ENCODE measurements at places on chromosomes 1 and 21.
A peak's percentile ranks its signal among the peaks of the same experiment; 100 is the strongest.

DNA sequence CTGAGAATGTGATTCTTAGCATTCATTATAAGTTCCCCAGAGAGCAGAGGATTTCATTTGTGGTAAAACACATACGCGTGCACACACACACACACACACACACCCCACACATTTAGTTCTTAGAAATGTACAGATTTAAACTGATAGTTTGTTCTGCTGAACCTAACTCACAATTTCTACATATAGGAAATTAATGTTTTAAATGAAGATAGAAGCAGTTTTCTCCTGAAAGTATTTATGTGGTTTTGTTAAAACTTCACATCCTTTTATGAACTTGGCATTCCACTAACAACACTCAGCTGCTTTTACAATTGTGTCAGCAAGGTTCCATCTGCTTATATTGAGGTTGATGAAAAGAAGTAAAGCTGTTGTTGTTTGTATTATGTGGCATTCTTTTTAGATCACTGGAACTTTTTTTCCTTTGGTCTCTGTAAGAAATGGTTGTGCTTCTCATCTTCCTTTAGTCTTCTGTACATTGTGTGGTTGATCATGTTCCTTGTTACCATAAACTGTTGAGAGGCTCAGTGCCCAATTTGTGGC, 41.6 kb downstream of the AK4 start:
- DNase-seq: no peak

DNA sequence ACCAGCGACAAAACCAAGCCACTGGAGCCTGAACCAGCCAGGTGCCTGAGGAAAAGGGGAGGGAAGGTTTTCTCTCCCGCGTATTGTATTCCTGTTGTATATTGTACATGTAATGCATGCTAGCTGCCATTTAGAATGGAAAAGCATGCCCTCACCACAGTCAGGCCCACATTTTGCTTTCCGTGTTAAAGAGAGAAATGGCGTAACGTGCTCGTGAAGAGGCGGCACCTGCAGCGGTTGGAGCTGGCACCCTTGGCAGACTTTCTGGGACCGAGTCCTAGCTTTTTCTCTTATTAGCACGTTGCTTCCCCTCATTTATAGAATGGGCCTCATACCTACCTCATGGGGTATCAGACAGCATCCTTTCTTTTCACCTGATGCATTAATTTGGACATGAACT, 135.3 kb upstream of the IRF2BP2 start:
- DNase-seq: no peak

- DNase-seq: no peak
These were observed 62.9 kb downstream of the RIPK4 start for GRCh38 chr21:41703857-41704501.

DNA sequence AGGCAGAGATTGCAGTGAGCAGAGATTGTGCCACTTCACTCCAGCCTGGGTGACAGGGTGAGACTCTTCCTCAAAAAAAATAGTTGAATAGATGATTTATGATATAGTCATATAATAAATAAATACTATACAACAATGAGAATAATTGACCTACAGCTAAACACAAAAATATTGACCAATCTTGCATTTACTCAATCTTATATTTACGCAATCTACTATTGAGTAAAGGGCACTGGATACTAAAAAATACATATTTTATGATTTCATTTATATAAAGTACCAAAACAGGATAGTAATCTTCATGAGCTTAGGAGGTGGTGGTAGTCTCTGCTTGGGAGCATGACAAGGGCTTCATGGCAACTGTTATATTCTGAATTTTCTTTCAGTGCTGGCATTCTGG, 19.1 kb upstream of the GBP3 start:
- DNase-seq: no peak

- no peak for DNase-seq
These were observed 166.6 kb upstream of the SGIP1 start for GRCh38 chr1:66367369-66367768.

- no peak for DNase-seq
These were observed 15.4 kb upstream of the CD2 start for GRCh38 chr1:116738673-116739370.

DNA sequence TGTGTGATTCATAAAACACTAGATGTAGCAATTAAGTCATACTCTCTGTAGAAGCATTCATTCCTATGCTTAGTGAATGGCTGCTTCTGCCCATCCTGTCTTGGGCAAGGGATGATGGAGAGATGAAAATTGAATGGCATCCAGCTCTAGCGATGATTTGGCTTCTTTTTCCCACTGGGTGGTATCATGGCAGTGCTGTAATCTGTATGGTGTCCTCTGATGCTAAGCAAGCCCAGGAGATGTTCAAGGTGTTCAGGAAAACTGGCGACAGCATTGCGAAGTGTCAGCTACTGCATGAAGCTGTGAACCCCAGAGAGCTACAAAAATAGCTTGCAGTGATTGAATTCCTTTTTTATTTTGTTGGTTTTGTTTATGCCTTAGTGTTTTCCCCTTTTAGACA, 48.9 kb upstream of the LEPR start:
- no peak for DNase-seq

GRCh38 chr1:2563205-2563604, 7.0 kb downstream of the TNFRSF14 start:
- peak; percentile 25 for DNase-seq

- no peak for DNase-seq
These were observed 10.1 kb downstream of the TMEM200B start for GRCh38 chr1:29113413-29114117.

DNA sequence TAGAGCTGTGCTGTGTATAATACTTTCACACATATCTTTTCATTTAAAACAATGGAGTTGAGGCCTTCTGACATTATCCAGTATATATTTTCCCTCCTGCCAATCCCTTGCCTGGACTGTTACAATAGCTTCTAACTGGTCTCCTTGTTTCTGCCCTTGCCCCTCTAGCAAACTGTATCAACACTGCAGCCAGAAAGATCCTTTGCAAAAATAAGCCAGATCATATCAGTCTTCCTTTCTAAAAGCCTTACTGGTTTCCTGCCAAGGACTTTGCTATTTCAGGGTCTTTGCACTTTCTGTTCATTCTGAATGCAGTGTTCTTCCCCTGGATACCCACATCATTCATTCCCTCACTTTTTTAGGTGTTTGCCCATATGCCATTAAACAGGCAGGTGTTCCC, 370.1 kb downstream of the PTBP2 start:
- no peak for DNase-seq

- no peak for DNase-seq
These were observed 241.2 kb upstream of the ST6GALNAC5 start for GRCh38 chr1:76625886-76626678.

DNA sequence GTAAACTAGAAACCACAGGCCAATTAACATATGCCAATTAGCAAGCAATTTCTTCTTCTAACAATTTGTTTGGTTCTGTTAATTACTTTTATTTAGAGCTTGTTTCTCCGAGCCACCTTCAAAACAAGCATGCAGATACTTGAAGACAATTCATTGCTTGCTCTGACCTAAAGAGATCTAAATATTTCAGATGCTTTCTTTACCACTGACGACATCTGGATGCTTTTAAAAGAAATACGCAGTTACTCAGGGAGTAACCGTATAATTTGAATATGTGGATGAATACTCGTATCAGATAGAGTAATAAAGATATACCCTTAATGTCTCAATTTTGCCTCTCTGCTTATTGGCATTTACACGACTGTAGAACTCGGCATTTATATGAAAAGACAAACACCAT, 390.0 kb downstream of the DISC1 start:
- no peak for DNase-seq

DNA sequence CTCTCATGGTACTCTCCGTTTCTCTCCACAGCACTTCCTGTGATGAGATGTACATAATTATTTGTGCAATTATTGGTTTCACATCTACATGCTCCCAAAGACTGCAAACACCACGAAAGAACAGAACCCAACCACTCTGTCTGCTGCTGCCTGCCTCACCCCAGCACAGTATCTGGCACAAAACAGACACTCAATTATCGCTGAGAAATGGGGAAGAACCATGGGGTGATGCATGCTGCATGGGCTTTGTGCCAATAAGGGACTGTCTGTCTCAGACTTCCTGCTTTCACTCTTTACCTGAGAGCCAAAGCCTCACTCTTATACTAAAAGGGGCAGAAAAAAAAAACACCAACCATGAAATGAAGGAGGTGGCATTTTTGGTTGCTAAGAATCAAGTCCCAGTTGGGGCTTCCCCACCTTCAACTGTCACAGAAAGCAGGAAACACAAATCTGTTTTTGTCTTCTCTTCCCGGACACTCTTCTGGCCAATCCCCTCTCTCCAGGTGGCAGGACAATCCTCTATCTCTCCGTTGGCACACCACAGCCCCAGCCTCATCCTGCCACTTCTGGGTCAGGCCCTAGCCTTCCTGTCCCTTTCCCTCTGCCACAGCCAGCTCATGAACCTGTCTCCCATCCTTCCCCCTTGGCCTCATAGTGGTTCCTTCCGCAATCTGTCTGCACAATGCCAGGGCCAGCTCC, 82.0 kb downstream of the TGFBR3 start:
- DNase-seq: no peak

DNA sequence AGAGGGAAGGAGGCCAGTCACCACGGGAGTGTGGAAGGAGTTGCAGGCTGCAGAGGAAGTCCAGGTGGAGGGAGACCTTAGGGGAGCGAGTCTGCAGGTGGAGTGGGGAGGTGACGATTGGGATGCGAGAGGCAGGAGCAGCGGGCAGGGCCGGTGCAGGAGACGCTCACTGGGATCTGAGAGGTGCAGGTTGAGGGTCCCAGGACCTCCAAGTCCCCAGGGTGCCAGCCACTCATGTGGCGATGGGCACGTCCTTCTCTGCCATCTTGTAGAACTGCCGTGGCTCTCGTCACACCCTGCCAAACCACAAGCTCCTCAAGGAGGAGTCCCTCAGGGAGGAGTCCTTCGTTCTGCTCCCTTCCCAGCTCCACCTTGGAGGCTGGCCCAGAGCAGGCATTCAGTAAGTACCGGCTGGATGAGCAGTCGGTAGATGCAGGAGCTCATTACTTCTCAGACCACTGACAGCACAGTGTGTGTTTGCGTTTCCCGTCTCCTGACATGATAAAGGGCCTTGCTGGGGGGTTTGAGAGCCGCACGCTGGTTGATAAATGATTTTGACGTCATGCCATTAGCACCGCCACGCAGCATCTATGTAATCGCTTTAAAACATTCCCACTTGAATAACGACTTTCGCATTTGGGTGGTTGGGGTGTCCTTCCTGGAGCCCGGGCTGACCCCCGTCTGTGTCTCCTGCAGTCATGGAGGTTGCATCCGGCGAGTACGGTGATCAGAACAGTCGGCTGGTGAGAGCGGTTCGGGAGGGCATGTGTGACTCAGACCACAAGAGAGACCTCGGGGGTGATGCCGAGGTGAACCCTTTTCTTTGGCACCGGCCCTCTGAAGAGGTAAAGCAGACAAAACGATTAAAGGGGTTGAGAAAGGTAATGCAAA, 27.8 kb downstream of the TFF3 start:
- no peak for DNase-seq

- no peak for DNase-seq
These were observed 42.1 kb downstream of the UBE2U start for GRCh38 chr1:64245495-64245894.

GRCh38 chr21:36254106-36254941, 65.7 kb upstream of the MORC3 start:
- no peak for DNase-seq

DNA sequence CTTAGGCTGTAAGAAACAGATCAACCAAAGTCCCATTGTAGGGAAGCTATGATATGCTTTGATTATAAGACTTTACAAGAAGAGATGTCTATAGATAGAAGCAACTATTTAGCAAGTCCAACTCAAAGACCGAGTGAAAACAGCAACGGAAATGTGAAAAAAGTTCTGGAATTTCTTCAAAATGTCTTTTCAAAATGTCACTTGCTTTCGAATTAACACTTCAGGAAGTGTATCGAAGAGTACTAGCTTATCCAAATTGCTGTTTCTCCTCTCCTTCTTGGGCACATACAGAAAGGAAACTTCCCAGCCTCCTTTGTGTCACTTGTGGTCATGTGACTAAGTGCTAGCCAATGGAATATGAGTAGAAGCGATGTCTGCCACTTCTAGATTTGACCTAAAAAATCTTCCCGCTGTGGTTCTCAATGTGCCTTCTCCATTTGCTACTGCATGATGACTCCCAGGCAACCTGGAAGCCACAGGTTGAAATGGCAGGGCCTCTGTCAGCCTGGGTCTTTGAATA, 89.9 kb downstream of the TSEN15 start:
- no peak for DNase-seq

GRCh38 chr1:245874942-245875580, 632.0 kb downstream of the SMYD3 start:
- peak; percentile 70 for DNase-seq

GRCh38 chr1:84366786-84367185, 31.5 kb upstream of the DNASE2B start:
- no peak for DNase-seq

DNA sequence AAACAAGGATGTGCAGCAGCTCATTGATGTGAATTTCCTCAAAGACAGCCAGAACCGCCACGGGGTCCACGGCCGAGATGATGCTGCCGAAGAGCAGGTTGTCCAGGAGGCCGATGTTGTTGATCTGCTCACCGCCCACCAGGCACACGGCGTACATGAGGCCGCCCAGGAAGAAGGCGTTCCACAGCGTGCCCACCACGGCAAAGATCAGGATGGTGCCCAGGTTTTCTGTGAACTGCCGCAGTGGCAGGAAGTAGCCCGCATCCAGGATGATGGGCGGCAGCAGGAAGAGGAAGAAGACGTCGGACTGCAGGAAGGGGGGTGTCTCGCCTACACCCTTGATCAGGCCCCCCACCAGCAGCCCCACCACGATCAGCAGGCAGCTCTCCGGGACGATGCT, 41.1 kb downstream of the SLC9A1 start:
- DNase-seq: no peak

DNA sequence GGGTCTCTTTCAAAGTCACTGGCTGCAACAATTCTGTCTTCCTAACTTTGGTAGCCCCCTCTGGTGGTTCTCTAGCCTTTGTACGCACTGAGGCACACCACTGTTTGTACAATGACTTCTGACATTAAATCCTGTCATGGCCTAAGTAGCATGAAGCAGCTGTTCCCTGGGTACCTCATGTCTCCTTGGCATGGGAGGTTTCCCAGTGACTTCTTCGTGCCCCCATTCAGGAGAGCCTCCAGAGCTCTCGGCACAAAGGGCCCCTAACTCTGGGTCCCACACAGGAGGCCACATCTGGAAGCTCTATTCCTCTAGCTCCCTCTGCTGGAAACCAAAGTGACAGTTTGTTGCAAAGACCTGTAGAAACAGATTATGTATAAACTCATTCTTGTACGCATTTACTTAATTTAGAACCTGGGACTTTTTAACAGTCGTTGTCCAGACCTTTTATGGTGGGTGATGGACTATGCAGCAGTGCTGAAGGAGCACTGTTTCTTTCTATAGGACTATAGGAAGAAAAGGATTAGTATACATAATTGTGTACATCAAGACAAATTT, 13.4 kb downstream of the SWT1 start:
- peak; percentile 88 for DNase-seq

- DNase-seq: no peak
These were observed 9.4 kb downstream of the SOD1 start for GRCh38 chr21:31668651-31669491.
